Lung microvascular endothelial cell (primary cell): ENCODE measurements at places on chromosomes 11 and 22. TPM values are rescaled to one million over a fixed set of nuclear protein-coding genes. Genes with fewer than 3 reads are reported as not detected.

Gene OR6A2
- under 0.01 TPM in 2 replicates for total RNA-seq

Gene TBRG1
- total RNA-seq = 11.6 and 19.2 TPM in 2 replicates

Gene MGAT3
- total RNA-seq = not detected in 2 replicates

Gene MISFA
- total RNA-seq = 0.20 and 0.22 TPM in 2 replicates

Gene CHST1
- 1.8 and 6.1 TPM in 2 replicates for total RNA-seq

Gene TP53AIP1
- total RNA-seq = not detected in 2 replicates

Gene SLC37A2
- total RNA-seq = 0.20 and 0.87 TPM in 2 replicates
